Activated effector memory CD4-positive, alpha-beta T cell treated with Interleukin-2 at 50 U/mL for 16 hours (primary cell): ENCODE measurements at places on chromosomes 2 and 18.
A peak's percentile ranks its signal among the peaks of the same experiment; 100 is the strongest.

GRCh38 chr2:30217644-30218337, 13.5 kb upstream of the LBH start:
- DNase-seq, result no peak

GRCh38 chr2:223051693-223052289, at the start of gene KCNE4:
KCNE4 (plus strand) TSS chr2:223052190; CDS start chr2:223052831, 641 bp downstream.
- no peak for DNase-seq

DNA sequence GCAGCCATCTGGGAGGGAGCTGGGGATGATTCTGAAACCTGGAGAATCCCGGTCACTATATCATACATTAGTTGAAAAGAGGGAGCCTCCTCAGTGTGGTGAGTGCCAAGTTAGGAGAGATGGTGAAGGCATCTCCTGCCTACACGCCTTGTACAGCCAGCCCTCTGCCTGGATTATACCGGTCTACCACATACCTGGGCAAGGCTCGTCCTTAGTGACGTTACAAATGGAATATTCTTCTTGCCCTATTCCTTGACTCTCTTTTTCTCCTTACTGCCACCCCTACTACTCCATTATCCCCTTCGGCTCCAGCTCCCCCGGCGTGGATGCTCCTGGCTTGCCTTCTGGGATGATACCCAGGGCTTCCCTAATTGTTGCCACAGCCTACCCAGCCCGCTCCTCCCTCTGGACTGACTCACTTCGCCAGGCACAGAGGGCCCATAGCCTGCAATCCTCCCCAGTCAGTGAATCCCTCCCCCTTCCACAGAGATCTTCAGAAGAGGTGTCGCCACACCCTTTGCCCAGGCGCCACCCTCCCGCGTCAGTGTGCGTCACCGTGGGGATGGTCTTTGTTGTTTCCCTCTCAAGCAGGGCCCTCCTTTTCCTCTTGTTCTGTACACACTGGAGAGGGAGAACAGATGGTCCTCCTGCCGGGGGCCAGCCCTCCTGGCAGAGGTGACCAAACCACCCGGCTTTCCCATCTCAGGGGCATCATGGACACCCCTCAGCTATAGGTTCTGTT, 115.2 kb upstream of the EPAS1 start:
- no peak for DNase-seq

DNA sequence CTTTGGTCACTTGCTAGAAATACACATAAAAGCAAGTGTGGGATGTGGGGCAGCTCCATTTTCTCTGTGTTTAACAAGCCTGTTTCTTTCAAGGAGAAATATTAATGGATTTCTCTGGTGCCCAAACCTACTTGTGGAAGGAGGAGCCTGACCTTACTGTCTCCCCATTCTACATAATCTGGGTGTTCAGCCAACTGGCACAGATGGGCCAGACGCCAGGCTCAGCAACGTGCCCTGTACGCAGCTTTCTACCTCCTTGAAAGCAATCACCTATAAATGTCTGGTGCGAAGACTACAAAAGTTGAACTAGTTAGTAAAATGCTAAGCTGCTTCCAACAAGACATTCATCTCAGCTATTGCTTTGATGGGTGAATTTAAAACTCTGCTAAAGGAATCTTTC, 33.2 kb upstream of the MYO3B start:
- DNase-seq, result no peak

DNA sequence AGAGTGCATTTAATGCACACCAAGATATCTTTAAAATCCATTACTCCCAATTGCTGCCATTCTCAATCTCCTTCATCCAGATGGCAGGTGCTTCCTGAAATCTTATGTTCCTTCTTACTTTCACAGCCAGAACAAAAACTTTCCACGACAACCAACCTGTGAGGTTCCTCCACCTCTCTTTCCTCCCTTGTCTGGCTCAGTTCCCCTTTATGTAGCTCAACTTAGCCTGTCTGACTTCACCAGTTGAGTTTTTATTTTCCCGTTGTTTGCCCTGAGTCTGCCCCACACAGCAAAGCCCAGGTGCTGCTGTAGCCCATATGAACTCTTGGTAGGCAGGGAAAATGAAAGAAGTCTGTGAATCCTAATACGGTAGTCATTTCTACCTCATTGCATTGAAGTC, 112.5 kb downstream of the MREG start:
- DNase-seq, result no peak

- no peak for DNase-seq
Measured at GRCh38 chr2:219356834-219357233, 24.3 kb upstream of the RESP18 start.

GRCh38 chr2:120203251-120204021, 19.8 kb downstream of the TMEM185B start:
- DNase-seq, result no peak

DNA sequence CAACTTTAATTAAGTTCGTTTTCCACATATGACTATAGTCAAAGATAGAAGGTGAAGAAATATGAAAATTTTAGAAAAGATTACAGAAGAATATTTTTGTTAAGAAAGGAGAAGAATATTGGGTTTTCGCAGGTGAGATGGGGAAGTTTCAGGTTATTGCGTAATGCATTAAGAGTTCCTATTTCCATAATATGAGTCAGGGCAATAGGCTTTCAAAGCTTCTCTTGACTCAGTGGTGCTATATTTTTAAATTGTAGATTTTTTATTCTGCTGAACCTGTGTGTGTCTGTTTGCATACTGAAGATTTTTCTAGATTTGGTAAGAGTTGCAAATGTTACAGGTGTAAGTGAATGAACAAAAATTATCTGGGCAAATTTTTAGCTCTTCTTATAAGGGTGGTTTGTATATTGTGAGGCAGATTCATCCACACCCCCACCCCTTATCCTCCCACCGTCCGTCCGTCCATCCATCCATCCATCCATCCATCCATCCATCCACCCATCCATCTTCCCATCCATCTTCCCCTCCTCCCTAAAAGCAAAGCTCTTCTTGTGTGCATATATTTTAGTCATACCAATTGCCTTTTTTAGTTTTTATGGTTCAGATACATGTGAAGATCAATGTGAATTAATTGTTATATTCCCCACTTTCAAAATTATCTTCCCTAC, 69.6 kb downstream of the MYO1B start:
- no peak for DNase-seq

GRCh38 chr2:84395820-84396219, 63.3 kb downstream of the SUCLG1 start:
- DNase-seq, result no peak

DNA sequence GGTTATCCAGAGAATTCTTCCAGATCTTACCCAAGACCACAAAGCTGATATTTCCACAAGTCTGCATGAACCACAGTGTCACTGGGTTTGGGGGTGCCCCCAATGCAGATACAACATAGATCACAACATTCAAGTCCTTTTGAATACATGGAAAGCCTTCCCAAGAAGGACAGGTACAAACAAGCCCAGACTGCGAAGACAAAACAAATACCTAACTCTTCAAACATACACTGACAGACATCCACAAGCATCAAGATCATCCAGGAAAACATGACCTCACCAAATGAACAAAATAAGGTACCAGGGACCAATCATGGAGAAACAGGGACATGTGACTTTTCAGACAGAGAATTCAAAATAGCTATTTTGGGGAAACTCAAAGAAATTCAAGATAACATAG, 93.1 kb downstream of the MDH1 start:
- no peak for DNase-seq

GRCh38 chr2:157173740-157174184, 83.7 kb upstream of the GALNT5 start:
- DNase-seq, result no peak

GRCh38 chr2:85865539-85866164, 23.1 kb downstream of the ST3GAL5 start:
- no peak for DNase-seq

- DNase-seq, result peak; percentile 57
Measured at GRCh38 chr18:2994603-2995432, 18.1 kb downstream of the LPIN2 start.

- DNase-seq, result no peak
Measured at GRCh38 chr18:77006305-77007175, 126.0 kb downstream of the MBP start.

GRCh38 chr2:88692187-88692586, 714 bp downstream of the RPIA start:
- DNase-seq, result peak; percentile 5

GRCh38 chr18:12093520-12094257, at the start of gene ANKRD62:
ANKRD62 (plus strand) TSS chr18:12093843; CDS start chr18:12094018, 175 bp downstream.
- DNase-seq, result no peak

- DNase-seq, result no peak
Measured at GRCh38 chr2:44941551-44942234, at the start of gene SIX3. SIX3 (plus strand) TSS chr2:44941702; CDS start chr2:44942105, 403 bp downstream.

- DNase-seq, result no peak
Measured at GRCh38 chr2:47250586-47251403, 95.7 kb upstream of the STPG4 start.

DNA sequence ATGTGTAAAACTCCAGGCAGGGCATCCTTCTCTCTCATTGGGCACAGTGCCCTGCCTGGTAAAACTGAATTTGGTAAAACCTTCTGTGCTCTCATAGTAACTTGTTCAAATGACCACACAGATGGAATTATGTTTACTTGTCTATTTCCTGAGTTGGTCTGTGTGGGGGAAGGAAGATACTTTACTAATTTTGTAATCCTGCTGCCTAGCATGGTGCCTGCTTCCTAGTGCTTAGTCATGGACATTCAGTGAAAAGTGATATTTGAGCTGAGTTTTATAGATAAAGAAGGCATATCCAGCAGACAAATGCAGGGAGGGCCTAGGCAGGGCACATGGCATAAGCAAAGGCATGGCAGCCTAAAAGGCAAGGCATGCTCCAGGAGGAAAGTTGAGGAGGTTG, 199.4 kb downstream of the FSHR start:
- DNase-seq, result no peak

- no peak for DNase-seq
Measured at GRCh38 chr2:43026426-43027096, 199.8 kb downstream of the ZFP36L2 start.

GRCh38 chr18:50629148-50629631, 69.3 kb downstream of the MAPK4 start:
- no peak for DNase-seq

- peak; percentile 41 for DNase-seq
Measured at GRCh38 chr2:70919672-70920366, 15.9 kb upstream of the ATP6V1B1 start.

- DNase-seq, result no peak
Measured at GRCh38 chr2:152580714-152581113, 136.5 kb downstream of the PRPF40A start.

- no peak for DNase-seq
Measured at GRCh38 chr2:56102866-56103265, 80.9 kb upstream of the CCDC85A start.

GRCh38 chr2:233656443-233656842, 15.3 kb upstream of the UGT1A9 start:
- no peak for DNase-seq

DNA sequence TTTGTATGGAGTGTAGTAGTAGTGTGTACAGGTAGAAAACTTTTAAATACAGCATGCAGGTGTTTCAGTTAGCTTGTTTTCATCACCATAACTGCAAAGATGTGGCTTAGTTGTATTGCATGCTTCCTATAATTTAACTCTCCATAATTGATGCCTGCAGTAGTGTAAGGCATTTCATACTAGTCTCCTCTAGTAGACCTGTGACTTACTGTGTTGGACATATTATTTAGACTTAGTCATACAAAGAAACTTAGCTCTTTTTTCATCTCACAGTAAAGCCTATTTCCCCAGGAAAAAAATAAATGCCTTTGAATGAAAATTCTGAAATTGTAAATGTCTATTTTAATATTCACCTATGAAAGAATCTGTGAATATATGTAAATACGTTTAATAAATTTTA, 52.8 kb upstream of the TWSG1 start:
- DNase-seq, result no peak

DNA sequence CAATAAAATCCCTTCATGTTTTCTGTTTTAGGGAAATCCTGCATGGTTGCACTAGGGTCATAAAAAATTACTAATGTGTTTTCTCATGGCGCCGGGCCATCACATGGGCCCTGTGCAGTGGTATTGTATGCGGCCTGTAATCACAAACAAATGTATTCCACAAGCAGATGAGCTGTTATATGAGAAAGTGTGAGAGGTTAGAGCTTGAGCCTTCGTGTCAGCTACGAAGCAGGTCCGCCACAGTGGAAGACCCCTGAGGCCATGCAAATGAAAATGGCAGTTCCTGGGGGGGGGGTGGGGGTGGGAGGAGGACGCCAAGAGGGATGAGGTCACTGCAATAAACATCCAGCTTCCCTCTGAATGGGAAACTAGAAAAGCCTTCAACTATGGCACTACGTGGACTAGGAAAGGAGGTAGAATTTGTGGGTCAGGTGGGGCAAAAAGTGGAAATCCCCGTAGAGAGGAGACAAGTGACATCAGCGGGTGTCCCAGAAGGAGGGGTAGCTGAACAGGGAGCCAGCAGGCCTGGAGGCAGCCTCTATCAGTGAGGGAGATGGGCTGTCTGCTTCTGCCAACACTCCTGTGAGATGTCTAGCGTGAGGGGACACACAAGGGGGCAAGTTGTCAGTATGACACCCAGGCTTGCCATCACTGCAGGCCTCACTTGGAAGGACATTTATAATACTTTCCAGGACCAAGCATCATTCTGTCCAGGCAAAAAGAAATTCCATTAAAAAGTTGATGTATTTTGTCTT, 130.3 kb upstream of the CTAGE1 start:
- no peak for DNase-seq

DNA sequence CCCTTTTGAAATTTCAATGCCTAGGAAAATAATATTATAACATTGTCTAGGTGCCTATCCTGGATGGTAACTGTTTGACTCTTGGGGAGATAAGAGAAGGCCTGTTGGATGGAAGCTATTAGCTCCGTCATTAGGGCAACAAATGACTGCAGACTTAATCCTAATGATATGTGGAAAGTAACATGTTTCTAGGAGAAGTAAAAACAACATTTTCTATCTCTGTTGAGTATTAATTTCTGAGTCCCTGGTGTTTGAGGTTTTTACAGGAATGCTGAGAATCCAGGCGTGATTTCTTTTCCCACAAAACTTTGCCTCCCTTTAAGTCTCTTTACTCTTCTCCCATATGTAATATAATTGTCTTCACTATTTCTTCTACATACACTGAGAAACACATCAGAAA, 159.1 kb downstream of the GALNT1 start:
- DNase-seq, result no peak

GRCh38 chr2:174124181-174124580, 124.2 kb downstream of the OLA1 start:
- no peak for DNase-seq

DNA sequence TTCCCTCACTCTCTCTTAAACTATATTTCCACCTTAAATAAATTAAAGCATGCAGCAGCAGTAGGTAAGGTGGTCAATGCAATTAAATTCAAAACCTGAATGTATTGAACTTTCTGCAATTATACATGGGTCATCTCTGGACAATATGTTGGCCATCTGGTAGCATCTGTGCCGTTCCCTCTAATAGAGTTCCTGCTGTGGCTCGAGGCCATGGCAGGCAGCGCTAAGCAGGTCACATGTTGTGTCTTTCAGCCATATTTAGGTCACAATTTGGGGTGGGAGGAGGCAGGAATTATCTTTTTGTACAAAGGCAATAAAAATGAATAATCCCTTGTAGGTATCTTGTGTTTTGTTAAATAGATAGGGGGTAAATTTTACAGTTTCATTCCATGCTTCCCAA, 676.2 kb downstream of the ZEB2 start:
- no peak for DNase-seq

GRCh38 chr2:172655838-172656573, 79.6 kb upstream of the RAPGEF4 start:
- no peak for DNase-seq

GRCh38 chr2:128367601-128368359, 49.1 kb upstream of the HS6ST1 start:
- DNase-seq, result no peak
